ENCODE measurements at places on chromosomes 3 and 15. TPM values are rescaled to one million over a fixed set of nuclear protein-coding genes. Genes with fewer than 3 reads are reported as not detected.

Gene SMAD6
- 0.38 TPM for total RNA-seq

Gene HSPBAP1
- 23.4 TPM for total RNA-seq

Gene MCTP2
- 312 TPM for total RNA-seq

Gene ARGFX
- not detected for total RNA-seq

Gene SLC35G2
- total RNA-seq = not detected

Gene FSTL1
- 1.9 TPM for total RNA-seq

Gene APOD
- total RNA-seq = not detected

Gene CCR2
- total RNA-seq = 1.7 TPM

Gene SAMD7
- not detected for total RNA-seq

Gene AGTR1
- not detected for total RNA-seq

Gene GPR156
- 0.75 TPM for total RNA-seq
